ENCODE measurements at places on chromosomes 1 and 21.

- no peak for DNase-seq
Measured at GRCh38 chr1:81369833-81370232, 430.9 kb upstream of the ADGRL2 start.

DNA sequence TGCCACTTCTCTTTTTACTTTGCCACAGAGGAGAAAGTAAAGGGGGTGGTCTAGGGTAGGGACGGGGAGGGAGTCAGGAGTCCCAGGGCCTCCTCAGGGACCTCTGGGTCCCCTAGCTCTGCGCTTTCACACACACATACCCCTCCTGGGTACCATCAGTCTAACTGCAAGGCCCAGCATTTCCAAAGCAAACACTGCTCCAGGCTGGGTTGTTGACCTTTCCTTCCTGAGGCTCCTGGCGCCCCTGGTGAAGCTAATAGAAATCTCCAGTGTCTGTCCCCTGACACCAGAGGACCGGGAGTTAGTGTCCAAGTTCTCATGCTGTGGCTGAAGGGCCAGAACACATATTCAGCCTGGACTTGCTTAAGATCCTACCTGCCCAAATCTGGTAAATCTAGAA lies 3.9 kb downstream of the TMEM63A start:
- no peak for DNase-seq

DNA sequence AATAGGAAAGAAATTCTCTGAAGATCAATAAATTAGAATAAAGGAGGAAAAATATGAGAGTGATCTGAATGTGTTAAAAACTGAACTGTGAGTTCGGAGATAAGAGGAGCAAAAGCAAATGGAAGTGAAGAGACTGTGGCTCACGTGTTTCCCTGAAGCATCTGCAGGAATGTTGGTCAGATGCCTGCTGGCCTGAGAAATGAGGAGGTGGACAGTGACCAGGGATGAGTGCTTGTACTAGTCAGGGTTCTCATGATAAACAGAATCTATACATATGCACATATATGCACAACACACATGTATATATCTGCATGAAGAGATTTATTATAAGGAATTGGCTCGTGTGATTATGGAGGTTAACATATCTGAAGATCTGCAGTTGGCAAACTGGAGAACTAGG lies 103.4 kb upstream of the TIAM1 start:
- no peak for DNase-seq

GRCh38 chr21:36384885-36385232 lies 333 bp upstream of the CHAF1B start:
- no peak for DNase-seq

DNA sequence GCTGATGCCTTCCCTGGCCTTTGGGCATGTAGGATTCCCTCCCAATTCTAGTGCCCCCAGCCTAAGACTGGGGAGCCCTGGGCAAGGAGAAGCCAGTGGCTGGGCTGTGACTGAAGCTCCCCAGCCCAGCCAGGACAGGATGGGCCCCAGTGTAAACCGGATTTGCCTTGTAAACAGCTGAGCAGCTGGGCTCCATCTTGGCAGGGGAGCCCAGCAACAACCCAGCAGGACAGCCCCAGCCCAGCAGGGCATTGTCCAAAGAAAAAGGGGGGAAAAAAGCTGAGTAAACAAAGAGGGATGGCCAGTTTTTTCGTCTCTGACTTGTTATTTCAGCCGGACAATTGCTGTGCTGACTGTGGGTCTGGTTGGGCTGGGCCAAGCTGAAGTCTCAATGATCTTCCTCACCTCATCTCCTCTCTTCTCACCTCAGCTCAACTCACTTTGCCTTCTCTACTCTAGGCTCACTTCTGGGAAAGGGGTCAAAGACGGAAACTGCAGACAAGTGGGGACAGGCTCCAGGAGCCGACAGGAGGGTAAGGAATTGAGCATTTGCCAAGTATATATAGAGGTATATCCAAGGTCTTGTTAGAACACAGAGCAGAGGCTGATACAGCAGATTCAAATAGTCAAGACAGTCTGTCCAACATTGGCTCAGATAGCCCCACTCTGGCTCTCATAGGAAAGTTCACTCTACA lies 97.7 kb downstream of the TMEM53 start:
- no peak for DNase-seq

- no peak for DNase-seq
Measured at GRCh38 chr1:1598051-1598719, 1.8 kb downstream of the FNDC10 start.

DNA sequence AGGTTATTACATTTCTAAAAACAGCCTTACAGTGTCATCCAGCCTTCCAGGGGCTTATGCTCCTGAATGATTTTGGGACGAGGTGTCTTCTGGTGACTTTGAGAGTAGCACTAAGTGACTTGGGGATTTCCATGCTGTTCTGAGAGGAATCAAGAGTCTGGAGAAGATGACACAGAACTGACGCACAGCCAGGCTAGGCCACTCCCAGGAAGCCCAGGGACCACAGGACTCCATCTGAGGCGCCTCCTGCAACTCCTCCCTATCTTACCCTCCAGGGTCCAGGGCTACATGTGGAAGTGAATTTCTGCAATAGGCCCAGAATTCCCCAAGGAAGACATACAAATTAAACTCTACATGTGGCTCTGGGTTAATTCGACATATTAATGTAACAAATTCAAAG lies 92.5 kb downstream of the SLC25A24 start:
- no peak for DNase-seq

DNA sequence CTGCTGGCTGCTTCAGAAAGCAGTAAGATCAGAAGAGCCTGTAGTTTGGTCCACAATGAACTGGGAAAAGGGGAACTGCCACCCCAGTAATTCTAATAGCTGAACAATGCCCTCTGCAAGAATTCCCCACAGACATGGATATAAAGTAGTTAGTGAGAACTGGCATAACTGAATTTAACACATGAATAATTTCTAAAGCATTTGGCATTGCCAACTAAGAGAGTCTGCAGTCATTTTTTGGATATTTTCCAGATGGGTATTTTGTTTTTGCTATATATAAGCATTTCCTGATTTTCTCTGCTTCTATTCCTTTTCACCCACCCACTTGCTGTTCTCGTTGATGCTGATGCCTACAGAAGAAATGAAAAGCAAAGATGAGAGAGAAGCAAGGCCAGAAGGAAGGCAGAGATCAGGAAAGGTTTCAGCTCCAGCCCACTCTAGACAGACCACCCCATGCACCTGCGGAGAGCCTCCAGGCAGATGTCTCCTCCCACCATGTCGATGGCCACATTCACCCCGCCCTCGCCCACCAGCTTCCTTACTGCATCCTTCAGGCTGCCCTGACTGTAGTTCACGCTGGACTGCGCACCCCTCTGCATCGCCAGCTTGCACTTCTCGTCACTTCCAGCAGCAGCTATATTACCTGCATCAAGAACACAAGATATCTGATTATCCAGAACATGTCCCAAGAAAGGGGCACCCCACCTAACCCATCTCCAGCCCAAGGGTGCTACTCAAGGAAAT lies 55.9 kb upstream of the SEC16B start:
- DNase-seq: no peak

DNA sequence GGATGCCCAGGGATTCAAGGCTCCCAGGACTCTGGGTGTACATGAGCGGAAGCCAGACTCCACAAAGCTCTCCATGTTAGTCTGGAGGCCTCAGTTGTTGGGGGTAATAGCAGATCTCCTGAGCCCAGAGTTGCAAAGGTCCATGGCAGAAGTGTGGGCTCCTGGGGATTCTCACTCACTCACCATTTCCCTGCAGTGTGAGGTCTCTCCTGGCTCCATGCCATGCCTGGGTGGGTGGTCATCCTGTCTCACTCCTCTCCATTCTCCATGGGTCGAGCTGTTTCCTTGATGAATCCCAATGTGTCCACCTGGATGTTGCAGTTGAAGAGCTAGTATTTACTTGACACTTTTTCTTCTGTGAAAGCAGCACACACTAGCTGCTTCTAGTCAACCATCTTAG lies 156.8 kb upstream of the LRRC7 start:
- no peak for DNase-seq

DNA sequence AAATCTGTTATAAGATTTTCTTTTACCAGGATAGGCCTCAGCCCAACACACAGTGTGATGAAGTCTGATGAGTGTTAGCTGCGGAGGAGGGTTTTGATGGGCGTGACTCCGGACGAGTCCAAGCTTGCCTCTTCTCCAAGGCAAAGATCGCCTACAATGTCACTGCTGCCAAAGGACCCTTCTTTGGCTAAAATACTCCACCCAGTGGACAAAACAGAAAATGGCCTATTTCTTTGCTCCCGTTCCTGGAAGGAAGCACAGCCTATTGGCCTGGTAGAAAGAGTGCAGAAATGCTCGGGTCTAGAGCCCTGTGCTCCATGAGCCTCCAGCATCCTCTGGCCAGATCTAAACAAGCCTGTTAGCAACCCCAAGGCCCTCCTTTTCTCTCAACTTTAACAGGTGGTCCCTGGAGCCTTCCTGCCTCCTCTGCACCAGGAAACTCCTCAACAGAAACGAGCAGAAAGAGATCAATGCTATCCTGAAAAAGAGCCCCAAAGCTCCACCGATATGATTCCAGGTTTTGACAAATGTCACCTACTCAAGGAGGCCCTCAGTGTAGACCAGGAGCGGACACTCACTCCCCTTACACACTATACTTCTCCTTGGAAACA lies 3.4 kb upstream of the CASQ2 start:
- peak; percentile 85 for DNase-seq

DNA sequence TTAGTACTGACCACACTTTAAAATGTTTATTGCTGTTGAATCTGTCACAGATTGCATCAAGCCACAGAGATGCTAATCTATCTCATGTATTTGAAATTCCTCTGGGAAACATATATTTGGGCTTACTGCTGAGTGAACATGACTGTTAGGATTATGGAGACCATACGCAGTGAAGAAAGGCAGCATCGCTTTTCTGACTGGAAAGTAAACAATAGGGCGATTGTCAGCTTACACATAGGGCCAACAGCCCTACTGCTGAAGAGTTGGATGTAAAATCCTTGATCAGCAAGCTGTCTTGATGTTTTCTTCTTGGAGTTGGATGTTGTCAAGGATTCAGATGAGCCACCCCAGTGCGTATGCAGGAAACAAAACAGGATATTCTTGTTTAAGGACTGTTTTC lies 368.7 kb upstream of the ADGRL2 start:
- DNase-seq: no peak

GRCh38 chr1:228742281-228742860 lies 7.1 kb downstream of the RHOU start:
- DNase-seq: no peak

GRCh38 chr1:174692313-174692712 lies 244.5 kb downstream of the GPR52 start:
- peak; percentile 27 for DNase-seq

DNA sequence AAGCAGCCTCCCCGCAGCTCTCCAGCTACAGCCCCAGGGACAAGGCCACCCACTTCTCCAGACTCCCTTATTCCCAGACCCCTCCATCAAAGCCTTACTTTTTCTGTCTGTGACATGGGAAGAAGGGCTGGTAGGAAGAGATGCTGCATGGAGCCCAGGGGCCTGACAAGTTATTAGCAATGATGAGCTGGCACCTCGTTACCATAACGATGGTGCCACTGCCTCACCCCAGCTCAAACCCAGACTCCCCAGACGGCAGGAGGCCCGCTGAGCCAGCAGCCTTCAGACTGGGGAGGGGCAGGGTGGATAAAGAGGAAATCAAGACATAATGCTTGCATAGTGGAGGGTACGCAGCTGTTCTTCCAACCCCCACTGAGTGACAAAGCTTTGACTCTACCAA lies 3.3 kb downstream of the DLGAP3 start:
- no peak for DNase-seq

GRCh38 chr1:172976222-172977041 lies 74.3 kb downstream of the TNFSF18 start:
- no peak for DNase-seq

DNA sequence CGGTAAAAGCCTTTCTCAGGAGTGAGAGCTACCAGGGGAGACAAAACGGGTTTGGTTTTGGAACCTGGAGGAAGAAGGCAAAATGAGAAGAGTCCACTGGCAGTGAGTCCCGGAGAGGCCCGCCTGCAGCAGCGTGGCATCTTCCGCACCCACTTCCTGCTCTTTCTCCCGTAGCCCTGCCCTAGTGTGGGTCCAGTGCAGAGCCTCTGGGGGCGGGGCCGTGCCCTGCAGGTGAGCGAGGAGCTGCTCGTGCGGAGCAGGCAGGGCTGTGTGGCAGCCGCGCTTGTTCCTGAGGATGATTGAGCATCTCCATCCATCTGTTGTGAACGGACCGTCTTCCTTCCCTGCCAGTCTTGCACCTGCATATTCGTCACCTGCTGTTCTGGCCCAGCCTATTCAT lies 66.5 kb downstream of the PEX14 start:
- no peak for DNase-seq

GRCh38 chr1:165904948-165905347 lies 77.5 kb downstream of the UCK2 start:
- DNase-seq: no peak

DNA sequence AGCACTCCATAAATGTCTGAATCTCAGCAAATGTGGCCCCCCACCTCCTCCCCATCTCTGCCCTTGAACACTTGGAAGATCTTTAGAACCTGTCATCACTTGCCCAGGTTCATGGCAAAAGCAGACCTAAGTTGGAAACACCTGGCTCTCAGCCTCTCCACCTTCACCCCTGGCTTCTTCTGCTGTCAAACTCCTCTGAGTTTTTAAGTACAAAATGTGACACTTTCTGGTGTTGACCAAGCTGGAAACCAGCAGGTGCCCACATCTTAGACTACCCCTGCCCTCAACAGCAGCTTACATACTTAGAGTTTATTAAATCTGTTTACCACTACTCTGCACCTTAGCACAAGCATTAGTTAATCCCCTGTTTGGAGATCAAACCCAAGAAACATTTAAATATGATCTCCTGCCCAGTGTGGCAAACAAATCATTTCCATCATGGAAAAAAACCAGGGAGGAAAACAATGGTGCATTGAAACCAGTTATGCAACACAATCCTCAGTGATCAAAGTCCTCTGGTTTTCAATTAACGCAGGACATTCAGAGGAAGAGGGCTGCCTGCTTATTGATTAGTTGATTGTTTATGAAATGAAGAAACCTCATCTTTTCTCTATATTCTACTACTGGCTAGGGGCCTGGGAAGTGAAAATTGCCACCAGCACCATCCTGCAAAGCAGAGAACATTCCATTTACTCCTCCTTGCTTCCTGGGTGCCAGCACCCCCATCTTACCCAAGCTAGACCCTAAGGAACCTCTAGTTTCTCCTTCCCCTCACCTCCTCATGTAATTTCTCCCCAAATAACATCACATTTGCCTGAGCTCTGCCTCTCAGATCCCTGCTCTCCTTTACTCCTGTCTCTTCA lies 139.4 kb upstream of the RAB4A start:
- DNase-seq: no peak

GRCh38 chr1:99266726-99267125 lies 2.4 kb downstream of the PLPPR4 start:
- DNase-seq: no peak

GRCh38 chr1:226977643-226978431 lies 37.7 kb downstream of the COQ8A start:
- DNase-seq: no peak

GRCh38 chr1:210728437-210729149 lies 399.9 kb downstream of the HHAT start:
- DNase-seq: no peak

- DNase-seq: no peak
Measured at GRCh38 chr1:14968251-14968851, 185.2 kb upstream of the TMEM51 start.

GRCh38 chr1:205600085-205600484 lies 31.7 kb downstream of the ELK4 start:
- no peak for DNase-seq
